M059J (cell line): ENCODE measurements at places on chromosomes 4 and X. TPM values are rescaled to one million over a fixed set of nuclear protein-coding genes. Genes with fewer than 3 reads are reported as not detected.

COX18 gene
- total RNA-seq: 8.4 and 13.0 TPM in 2 replicates

HERC6 gene
- total RNA-seq: 81.3 and 98.6 TPM in 2 replicates

SUPT20HL1 gene
- not detected in 2 replicates for total RNA-seq

RIBC1 gene
- 0.94 and 2.2 TPM in 2 replicates for total RNA-seq

CLDN2 gene
- total RNA-seq: not detected in 2 replicates

SOD3 gene
- 14.6 and 22.7 TPM in 2 replicates for total RNA-seq

CTPS2 gene
- total RNA-seq: 10.0 and 14.1 TPM in 2 replicates

EDA gene
- total RNA-seq: 0.30 TPM in 1 of 2 replicates, not detected in the other

COL4A6 gene
- 0.47 and 0.94 TPM in 2 replicates for total RNA-seq

PIR gene
- total RNA-seq: 25.4 and 32.6 TPM in 2 replicates

PSAPL1 gene
- total RNA-seq: not detected in 2 replicates

SAGE1 gene
- total RNA-seq: not detected in 2 replicates

SRPK3 gene
- total RNA-seq: 0.20 TPM in 1 of 2 replicates, not detected in the other

CC2D2A gene
- 9.9 and 26.8 TPM in 2 replicates for total RNA-seq

PLP2 gene
- total RNA-seq: 147 and 217 TPM in 2 replicates

XKRX gene
- 3.2 and 3.7 TPM in 2 replicates for total RNA-seq

MAGEA12 gene
- total RNA-seq: 13.4 and 15.5 TPM in 2 replicates

RAB39B gene
- 0.17 TPM in 1 of 2 replicates, not detected in the other for total RNA-seq

F11 gene
- total RNA-seq: not detected in 2 replicates

ARX gene
- not detected in 2 replicates for total RNA-seq

EMCN gene
- total RNA-seq: 0.05 TPM in 1 of 2 replicates, not detected in the other
